GM03348 (cell line): ENCODE measurements at places on chromosomes 3 and 15.
A peak's percentile ranks its signal among the peaks of the same experiment; 100 is the strongest.

GRCh38 chr3:141127344-141128125 is 76.4 kb downstream of the SPSB4 start:
- DNase-seq = no peak

DNA sequence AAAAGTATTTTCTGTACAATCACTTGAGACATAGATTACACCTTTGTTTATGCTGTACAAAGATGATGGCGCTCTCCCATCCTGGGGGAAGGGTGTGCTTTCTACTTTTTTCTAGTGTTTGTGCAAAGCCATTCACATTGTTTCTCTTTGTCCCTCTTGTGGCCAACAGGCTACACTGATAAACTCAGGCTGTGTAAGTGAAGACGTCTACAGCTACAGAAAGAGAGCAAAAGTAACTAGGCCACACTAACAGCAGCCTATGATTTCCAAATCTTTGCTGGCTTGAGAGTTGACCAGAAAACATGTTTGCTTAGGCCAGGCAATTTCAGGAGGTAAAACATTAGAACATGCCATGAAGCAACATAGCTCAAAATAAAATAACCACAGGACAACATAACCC is 75.1 kb downstream of the FOXB1 start:
- DNase-seq = no peak

GRCh38 chr3:133958071-133958805 is 62.6 kb upstream of the RAB6B start:
- DNase-seq = no peak

DNA sequence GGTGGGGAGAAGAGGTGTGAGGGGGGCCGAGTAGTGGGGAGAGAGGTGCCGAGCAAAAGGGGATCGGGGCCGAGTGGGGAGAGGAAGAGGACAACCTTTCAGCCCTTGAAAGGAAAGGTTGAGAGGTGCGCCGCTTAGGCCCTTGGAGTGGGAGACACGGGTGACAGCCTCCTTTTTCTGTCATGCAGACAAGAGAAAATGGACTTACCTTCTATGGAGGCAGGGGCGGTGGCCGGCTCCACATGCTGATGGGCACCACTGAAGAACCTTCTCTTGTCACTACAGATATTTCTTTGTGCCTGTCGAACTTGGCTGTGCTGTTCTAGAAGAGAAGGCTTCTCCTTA is 421 bp downstream of the KLHL18 start:
- peak; percentile 36 for DNase-seq

DNA sequence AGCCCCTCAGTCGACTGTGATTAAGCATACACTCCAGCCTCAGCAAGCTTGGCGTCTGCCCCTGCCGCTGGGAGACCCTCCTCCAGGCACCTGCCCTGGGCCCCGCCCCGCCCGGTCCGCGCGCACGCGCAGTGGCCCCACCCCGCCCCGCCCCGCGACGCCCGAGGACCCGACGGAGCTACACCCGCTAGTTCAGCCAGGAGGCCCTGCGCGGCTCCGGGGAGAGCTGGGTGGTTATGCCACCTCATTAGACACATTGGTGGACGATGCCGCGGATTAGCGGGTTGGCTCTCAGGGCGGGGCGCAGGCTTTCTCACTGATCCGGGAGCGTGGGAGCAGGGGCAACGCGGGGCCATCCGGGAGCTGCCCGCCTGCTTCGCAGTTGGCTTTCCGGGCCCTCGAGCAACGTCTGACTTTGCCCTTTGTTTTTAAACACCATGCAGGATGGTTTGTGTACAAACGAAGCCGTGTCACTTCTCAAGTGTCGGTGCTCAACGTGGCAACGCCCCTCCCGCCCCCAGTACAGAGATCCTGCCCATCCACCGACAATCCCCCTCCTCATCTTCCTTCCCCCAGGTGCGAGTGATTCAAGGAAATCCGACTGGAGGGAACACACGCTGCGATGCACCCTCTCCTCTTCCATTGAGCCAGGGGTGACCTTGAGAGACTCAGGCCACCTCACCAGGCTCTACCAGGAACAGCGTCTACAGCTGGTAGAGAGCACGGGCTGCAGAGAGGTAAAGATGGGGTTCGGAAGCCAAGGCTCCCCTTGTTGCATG is 109.3 kb downstream of the SHQ1 start:
- DNase-seq = peak; percentile 81
